ENCODE measurements at places on chromosomes 6 and 20. TPM values are rescaled to one million over a fixed set of nuclear protein-coding genes. Genes with fewer than 3 reads are reported as not detected.

GRCh38 chr6:116251568-116252384 lies 2.1 kb downstream of the TSPYL4 start:
- no peak for DNase-seq

DNA sequence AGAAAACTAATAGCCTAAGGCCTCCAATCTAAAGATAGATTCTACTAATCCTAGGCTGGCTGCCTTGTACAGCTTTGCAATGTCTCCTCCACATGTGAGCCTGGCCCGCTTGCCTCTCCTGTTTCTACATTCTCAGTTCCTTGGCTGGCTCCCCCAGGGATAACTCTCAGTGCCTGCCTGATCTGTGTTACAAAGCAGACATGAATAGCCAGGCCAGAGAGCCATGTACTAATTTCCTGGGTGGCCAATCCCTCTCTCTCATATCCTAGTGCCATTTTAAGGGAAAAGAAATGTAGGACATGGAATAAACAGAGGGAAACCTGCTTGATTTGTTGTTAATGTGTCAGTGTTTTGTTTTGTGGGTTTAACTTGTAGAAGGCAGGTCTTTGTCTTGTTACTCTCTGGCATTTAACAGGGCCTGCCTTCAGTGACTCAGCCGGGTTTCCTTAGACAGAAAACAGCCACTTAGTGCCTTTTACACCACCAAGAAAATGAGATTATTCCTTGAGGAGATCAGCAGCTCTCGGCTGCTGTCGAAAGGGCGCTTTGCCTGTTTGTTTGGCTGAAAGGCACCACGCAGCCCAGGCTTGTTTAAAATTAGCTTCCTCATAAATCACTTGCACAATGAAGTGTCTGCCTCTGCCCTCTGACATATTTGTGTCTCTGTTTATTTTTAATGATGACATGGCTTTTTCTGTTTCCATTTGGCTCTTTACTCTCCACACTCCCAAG lies 702.7 kb downstream of the MAFB start:
- DNase-seq: peak; percentile 94

DNA sequence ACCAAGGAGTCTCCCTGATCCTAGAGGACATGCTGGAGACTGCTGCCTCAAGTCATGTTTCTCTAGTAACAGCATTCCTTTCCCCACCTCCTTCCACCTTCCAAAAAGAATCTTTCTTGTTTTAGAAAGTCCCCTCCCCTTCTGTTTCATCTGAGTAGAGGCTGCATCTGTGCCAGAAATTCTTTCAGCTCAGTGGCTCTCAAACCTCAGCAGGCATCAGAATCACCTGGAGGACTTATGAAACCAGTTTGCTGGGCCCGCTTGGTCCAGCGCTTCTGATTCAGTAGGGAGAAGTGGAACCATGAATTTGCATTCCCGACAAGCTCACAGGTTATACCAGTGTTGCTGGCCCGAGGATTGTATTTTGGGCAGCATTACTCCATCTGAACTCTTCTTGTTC lies 55.1 kb downstream of the TMEM200A start:
- DNase-seq: no peak

DNA sequence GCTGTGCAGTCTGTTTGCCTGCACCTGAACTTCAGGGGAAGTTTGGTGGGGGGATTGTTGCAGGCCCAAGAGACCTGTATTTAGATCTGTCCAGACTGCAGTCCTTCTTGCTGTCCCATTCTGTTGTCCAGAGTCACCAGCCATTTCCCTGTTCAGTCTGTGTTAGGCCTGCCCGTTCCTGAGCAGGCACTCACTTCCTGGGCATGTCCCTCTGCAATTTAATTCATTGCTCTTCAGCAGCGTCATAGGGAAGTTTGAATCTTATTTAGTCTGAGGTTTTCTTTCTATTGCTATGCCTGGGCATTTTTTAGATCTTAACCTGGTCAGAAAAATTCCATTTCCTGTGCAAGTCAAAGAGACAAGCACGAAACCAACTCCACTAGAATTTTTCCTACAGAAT lies 190.2 kb downstream of the DTNBP1 start:
- no peak for DNase-seq

- peak; percentile 65 for DNase-seq
Measured at GRCh38 chr20:40286975-40287531, 402.0 kb downstream of the MAFB start.

Gene NCOA3
- 54.9 TPM for total RNA-seq

Gene PPP1R14C
- 14.9 TPM for total RNA-seq

Gene SLC22A1
- 1.4 TPM for total RNA-seq

Data from gastrocnemius medialis (tissue), 4 donors.